ENCODE measurements at places on chromosomes 1 and 21.
A peak's percentile ranks its signal among the peaks of the same experiment; 100 is the strongest.

DNA sequence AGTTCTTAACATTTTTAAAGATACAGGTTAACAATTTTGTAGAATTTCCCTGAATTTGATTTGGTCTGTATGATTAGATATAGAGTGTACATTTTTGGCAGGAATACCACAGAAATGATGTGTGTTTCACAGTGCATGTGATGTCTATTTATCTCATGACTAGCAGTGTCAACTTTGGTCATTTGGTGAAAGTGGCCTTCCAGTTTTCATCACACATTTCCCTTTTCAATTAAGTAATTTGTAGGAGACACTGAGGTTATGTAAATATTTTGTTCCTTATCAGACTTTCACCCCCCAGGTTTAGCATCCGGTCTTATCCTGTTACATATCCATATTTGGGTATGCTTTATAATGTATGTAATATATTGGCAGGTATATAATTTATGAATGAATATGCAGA, 41.8 kb downstream of the MAP3K7CL start:
- ATAC-seq: no peak

- no peak for ATAC-seq
Observed at GRCh38 chr1:116178837-116179236, 67.6 kb downstream of the MAB21L3 start.

DNA sequence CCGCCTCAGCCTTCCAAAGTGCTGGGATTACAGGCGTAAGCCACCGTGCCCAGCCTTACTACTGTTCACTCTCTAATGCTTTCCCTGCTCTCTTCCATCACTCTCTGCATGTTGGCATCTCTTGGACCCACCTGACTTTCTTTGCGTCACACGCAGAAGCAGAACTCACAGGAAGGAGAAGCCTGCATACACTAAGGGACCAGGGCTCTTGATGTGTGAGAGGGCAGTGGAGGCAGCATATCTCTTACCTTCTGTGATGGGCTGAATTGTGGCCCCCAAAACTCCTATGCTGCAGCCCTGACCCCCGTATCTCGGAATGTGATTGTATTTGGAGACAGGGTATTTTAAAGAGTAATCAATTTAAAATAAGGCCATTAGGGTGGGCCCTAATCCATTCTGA, 26.7 kb upstream of the SLAMF9 start:
- ATAC-seq: no peak

DNA sequence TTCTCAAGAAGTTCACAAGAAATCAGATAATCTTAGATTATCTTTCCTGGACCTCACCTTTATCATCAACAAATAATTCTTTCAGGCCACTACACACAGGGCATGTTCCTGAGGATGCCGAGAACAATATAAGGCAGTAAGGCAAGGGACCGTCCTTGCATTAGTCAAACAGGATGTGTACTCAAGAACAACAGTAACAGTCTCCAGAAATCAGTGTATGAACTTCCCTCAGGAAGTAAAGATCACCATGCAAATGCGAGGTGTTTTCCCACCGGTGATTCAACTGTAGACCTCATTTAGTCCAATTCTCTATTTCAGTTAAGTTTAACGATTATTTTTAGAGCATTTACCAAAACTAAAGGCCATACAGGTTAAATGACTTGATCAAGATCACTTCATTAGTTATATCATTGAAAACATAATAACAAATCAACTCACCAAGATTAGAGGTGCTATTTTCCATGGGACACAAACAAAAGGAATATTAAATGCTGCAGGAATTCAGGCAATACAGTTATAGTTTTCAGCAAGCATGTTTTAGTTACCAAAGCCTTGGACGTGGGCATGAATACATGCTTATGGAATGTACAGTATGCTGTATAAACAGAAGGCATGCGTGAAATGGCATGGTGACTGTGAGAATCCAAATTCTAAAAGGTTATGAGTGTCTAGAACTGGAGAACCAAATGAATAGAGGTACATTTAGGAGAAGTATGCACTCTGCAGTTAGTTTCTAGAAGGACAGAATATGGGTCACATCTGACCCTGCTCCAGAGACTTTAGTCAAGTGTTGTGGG, 145.2 kb downstream of the TNR start:
- no peak for ATAC-seq

- no peak for ATAC-seq
Observed at GRCh38 chr1:42086146-42086545, 67.1 kb upstream of the GUCA2B start.

DNA sequence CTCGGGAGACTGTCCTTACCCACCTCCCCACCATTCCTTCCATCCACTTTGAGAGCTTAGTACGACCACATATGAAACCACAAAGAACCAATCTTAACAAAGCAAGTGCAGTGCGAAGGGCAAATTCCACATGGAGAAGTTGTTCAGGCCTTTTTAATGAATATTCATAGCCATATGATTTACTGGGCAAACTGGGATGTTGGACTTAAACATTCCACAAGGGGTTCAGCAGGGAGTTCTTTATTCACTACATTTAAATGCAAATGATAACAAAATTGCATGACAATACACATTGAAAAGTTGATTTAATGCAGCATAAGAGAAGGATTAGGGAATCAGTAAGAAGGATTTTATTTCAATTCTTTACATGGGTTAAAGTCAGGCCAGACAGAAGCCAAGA, 14.7 kb downstream of the NMNAT2 start:
- no peak for ATAC-seq

GRCh38 chr1:82752046-82752445, 951.3 kb downstream of the ADGRL2 start:
- ATAC-seq: no peak

- no peak for ATAC-seq
Observed at GRCh38 chr1:227482023-227482299, 81.4 kb upstream of the ZNF678 start.

DNA sequence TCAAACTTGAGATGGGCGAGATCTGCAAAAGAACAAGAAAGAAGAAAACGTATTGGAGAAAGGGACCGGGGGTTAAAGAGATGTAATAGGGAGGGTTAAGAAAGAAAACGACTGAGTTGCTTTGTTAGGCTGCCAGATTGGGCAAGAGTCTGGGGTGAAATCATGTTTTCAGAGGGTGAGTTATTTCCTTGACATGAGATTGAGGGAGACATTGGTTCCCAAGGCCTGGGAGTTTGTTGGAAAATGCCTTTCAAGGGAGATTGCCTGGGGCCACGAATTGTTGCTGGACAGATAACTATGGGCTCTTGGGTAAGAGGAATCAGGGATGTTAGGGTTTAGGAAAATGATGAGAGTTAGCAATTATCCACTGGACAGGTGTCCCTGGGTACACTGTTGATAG, 776 bp upstream of the CADM3 start:
- no peak for ATAC-seq

- ATAC-seq: no peak
Observed at GRCh38 chr1:162020150-162020549, 3.5 kb downstream of the OLFML2B start.

GRCh38 chr1:116911779-116912469, 2.2 kb downstream of the PTGFRN start:
- no peak for ATAC-seq

DNA sequence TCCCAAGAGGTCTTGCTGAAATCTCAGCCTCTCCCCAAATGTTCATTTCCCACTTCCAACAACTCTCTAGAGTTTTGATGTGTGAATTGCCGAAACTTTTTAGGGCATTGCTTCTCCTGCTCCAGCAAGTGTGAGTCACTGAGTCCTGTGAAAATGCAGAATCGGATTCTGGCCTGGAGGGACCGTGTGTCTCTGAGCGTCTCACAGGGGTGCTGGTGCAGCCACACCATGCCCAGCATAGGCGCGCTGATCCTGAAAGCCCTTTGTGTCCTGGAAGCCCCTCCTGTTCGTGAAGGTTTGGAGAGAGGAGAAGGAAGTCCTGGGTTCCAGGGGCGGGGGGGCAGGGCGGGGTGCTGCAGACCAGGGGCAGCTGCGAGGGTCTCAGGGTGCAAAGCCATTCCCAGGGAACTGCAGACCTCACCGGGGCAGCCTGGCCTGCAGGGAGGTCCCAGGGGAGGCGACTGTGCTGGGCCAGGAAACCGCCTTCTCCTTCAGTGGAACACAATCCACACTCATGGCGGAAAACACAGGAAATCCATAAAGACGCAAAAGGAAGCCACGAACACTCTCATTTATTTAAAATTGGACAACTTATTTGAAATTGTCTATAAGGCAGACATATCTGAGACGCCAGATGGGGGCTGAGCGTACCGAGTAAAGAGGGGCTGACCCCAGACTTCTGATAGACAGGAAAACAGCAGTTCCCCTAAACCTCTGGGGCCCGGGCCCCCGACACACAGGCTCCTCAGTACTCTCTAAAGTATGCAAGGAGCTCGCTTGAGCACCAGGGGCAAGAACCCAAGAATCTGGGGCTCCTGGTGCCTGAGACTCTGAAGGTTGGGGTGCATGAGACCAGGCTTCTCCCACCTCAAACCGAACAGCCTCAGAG, 43.5 kb upstream of the ADARB1 start:
- no peak for ATAC-seq

DNA sequence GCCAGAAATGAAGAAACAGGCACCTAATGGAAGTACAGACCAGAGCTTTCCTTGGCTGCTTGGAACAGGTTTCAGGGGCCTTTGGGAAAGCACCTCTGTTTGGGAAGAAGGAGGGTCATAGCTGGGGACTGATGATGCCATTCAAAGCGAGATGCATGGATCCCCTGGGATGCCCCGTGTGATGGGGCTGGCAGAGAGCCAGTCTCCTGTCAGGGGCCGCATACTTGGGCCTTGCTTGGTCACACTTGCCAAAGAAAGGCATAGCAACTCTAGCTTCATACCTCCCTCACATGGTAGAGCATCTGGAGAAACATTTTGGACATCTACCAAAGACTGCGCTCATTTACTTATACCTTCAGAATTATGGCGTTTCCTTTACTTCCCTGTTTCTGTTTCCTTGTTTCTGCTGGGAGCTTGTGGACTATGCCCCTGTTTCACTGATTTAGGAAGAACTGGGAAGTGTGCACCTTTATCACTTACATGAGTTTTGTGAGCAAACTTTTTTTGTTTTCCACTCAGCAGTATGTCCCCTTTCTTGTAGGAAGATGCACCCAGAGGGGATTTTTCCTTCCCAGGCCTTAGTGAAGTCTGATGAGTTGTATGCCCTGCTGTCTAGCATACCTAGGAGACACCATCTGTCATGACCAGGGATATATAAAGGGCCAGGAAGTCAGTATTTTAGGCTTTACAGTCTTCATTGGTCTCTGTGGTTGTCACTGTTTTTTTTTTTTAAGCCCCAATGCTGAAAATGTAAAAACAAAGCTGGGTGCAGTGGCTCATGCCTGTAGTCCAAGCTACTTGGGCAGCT, 19.8 kb upstream of the ST3GAL3 start:
- no peak for ATAC-seq

GRCh38 chr1:19260211-19261138, 8.9 kb downstream of the MRTO4 start:
- no peak for ATAC-seq

DNA sequence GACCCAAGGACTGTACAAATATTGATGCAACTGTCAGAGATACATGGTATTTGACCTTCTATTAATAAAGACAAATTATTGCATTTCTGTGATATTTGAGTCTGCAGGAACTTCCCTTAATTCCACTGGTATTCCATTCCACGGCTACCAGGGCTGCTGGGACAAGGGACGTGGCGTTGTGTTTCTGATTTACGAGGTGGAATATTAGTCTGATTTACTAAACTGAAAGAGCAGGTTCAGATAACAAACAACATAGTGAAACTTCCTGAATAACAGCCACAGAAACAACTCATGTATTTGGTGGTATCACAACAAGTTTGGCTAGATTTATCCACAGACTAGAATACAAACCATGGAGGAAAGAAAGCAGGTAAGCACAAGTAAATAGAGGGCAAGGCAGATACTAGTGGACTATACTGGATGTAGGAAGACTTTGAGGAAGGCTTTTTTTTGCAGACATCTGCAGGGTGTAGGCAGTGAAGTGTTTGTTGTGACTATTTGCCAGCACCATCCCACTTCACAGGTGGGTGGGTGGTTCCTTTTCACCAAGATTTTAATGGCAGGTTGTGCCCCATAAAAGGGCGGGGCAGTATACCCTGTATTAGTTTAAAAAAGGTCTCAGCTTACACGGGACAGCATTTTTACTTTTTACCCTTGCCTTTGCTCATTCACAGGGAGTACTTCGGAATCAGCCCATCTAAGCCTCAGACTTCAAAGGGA, 100.4 kb downstream of the FGGY start:
- ATAC-seq: no peak

- ATAC-seq: peak; percentile 10
Observed at GRCh38 chr1:44031252-44032169, at the start of gene SLC6A9. SLC6A9 (minus strand) TSS chr1:44031462; CDS start chr1:44024277, 7,185 bp downstream.

- ATAC-seq: no peak
Observed at GRCh38 chr1:162236618-162237017, 140.0 kb downstream of the SPATA46 start.

- ATAC-seq: no peak
Observed at GRCh38 chr1:229102741-229103391, 168.0 kb upstream of the RAB4A start.

DNA sequence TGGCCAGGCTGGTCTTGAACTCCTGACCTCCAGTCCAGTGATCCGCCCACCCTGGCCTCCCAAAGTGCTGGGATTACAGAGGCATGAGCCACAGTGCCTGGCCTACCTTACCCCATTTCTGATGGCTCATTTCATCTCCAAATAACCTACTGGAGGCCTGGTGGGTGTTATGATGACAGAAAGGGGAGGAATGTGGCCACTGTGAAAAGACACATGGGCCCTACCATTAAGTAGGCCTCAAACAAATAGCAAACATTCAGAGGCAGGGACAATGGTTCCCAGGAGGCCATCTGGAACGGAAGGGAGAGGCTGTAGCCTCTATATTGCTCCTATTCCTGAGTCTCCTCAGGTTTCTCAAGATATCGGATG, 932 bp upstream of the FCRLA start:
- no peak for ATAC-seq

- ATAC-seq: no peak
Observed at GRCh38 chr1:1197551-1198422, 8.6 kb downstream of the TNFRSF18 start.

GRCh38 chr1:40309374-40310128, 7.5 kb downstream of the COL9A2 start:
- no peak for ATAC-seq

GRCh38 chr1:238677567-238677966, 708.8 kb upstream of the CHRM3 start:
- no peak for ATAC-seq

DNA sequence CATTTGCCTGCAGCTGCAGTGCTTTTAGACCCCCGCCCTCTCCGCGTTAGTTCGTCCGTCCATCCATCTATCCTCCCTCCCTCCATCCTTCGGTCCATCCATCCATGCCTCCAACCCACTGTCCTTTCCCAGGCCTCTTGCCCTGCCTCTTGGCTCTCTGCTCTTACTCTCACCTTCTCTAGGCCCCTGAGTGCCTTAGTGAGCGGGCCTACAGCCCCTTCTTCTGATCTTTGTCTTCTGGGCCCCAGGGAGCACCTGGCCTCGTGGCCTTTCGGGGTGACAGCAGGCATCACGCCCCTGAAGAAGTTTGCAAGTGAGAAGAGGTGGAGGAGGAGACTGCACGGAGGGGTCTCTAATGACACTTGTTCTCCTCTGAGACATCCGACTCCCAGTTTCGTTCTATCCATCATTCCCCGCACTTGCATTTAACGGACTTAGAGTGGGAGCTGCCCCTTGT, 842 bp downstream of the ATXN7L2 start:
- no peak for ATAC-seq

GRCh38 chr1:220908757-220909156, 29.5 kb downstream of the HLX start:
- no peak for ATAC-seq

- ATAC-seq: no peak
Observed at GRCh38 chr1:77060000-77060399, 159.2 kb downstream of the PIGK start.

Data from activated CD4-positive, CD25-positive, alpha-beta regulatory T cell treated with anti-CD3 and anti-CD28 coated beads, Interleukin-2, amount 50 U/mL, for 24 hours (primary cell).